ENCODE measurements at places on chromosomes 7 and 10.
A peak's percentile ranks its signal among the peaks of the same experiment; 100 is the strongest.

DNA sequence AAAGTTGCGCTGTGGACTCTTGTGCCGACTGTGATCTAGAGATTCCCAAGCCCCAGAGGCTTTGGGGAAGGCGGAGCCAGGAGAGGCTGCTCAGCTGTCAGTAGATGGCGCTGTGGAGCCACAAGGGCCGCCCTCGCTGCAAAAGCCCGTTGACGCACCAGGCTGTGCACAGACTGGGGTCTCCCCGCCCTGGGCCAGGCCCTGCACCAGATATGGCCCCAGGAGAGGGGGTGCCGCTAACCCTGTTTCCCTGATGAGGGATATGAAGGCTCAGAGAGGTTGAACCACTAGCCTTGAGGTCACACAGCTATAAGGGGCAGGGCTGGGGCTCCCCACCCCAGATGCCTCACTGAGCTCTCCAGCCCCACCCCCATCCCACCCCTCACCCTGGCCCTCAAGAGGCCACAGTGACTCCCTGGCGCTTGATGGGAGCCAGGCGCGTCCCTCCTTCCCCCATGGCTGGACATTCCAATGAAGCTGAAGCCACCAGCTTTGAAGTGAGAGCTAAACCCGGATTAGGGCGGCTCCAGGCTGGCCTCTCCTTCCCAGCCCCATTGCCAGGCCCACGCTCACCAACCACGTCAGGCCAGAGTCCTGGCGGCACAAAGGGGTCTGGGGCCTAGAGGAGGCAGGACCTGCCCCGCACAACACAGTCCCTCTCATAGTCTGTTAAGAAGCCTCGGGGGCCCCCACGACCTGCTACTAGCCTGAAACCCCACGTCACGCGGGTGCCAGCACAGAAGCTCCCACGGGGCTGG, 26.4 kb downstream of the MYL10 start:
- DNase-seq = peak; percentile 83

DNA sequence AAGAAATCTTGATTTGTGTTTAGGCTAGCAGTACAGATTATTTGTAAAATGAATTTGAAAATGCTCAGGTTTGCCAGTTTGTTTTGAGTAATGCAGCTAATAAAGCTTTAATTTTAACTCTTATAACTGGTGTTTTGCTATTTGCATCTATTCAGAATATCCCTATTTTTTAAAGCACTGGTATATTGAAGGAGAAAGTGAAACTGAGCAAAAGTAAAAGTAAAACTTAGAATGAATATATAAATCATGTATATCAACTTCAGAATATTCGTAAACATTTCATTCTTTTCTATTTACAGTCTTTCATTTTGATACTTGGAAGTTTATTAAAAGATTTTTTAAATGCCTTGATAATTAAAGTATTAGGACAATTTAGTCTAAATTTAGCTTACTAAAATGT, 26.2 kb downstream of the TASOR2 start:
- DNase-seq = no peak

GRCh38 chr7:98365863-98366561, 34.9 kb downstream of the BAIAP2L1 start:
- no peak for DNase-seq

GRCh38 chr7:150737265-150738055, at the start of gene GIMAP5:
Gene GIMAP5 (plus strand): TSS chr7:150737418. CDS start chr7:150740885, 3,467 bp downstream.
- no peak for DNase-seq

- no peak for DNase-seq
Observed at GRCh38 chr7:99531354-99531765, 20.6 kb downstream of the FAM200A start.

DNA sequence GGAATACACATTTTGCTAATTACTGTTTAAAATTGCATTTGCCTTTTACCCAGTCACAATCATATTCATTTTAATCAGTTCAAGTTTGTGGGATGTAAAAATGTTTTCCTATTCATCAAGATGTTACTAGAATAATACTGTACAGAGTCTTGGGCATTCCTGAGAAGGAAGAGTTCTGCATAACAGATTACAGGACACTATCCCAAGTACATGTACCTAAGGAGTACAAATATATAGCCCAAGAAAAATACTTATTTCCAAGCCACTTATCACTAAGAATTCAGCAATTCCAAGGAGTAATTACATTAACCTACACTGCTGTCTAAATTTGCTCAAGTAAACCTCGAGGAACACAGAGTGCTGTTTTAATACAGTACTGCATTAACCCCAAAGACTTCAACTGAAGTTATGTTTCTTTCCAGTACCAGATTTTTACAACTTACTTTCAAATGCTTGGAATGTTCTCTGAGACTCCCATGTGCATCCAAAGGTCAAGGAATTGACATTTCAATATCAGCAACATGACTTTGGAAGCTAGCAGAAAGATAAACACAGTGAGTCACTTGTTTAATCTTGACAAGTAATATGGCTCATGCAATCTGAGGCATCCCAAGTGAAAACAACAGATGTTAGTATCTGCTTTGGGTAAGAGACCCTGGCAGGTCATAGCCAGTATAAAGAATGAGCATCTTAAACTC, 125.4 kb upstream of the BET1 start:
- no peak for DNase-seq

DNA sequence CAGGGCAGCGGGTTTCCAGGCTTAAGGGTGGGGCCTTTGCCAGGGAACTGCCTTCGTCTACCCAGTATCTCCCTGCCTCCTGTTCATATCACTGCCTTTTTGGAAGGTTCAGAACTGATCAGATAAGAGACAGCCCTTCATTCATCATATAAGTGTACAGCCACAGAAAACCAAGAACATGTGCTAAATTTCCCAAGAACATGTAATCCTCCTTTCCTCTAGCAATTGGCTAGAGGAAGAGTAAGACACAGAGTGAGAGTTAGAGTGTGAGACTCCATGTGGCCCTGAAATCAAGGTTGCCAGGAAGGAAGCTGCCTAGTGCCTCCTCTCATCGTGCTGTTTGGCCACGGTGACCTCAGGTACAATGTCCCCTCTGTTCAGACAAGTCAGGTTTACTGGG, 770.9 kb downstream of the TNS3 start:
- no peak for DNase-seq

GRCh38 chr7:30476459-30477145, 2.0 kb downstream of the NOD1 start:
- no peak for DNase-seq

- no peak for DNase-seq
Observed at GRCh38 chr10:132142396-132143161, 44.2 kb upstream of the DPYSL4 start.

- no peak for DNase-seq
Observed at GRCh38 chr7:132420527-132420926, 155.7 kb downstream of the PLXNA4 start.

DNA sequence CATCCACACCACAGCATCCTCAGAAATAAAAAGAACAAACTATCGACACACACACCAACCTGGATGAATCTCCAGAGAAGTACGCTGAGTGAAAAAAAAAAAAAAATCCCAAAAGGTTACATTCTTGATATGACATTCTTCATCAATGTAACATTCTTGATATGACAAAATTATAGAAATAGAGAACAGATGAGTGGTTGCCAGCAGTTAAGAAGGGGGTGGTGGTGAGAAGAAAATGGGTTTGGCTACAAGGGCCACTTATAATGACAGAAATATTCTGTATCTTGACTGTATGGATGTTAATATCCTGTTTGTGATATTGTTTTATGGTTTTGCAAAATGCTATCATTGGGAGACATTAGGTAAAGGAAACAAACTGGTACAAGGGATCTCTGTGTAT, 36.9 kb downstream of the VSTM4 start:
- no peak for DNase-seq
